Muscle of arm (tissue), 14 donors: ENCODE measurements at places on chromosomes 16 and 17. TPM values are rescaled to one million over a fixed set of nuclear protein-coding genes. Genes with fewer than 3 reads are reported as not detected.

Gene PLD6
- 4.5 TPM for polyA plus RNA-seq

Gene FOXC2
- 0.65 TPM for polyA plus RNA-seq

Gene SLC35G6
- polyA plus RNA-seq = not detected

Gene SLC5A11
- polyA plus RNA-seq = not detected

Gene SDR42E2
- not detected for polyA plus RNA-seq

Gene C17orf67
- polyA plus RNA-seq = 2.1 TPM
